Lung (tissue), 17 donors: ENCODE measurements at places on chromosomes 12 and 14. TPM values are rescaled to one million over a fixed set of nuclear protein-coding genes. Genes with fewer than 3 reads are reported as not detected.
A peak's percentile ranks its signal among the peaks of the same experiment; 100 is the strongest.

GRCh38 chr14:53126731-53127130 is 26.4 kb downstream of the DDHD1 start:
- DNase-seq: no peak

DNA sequence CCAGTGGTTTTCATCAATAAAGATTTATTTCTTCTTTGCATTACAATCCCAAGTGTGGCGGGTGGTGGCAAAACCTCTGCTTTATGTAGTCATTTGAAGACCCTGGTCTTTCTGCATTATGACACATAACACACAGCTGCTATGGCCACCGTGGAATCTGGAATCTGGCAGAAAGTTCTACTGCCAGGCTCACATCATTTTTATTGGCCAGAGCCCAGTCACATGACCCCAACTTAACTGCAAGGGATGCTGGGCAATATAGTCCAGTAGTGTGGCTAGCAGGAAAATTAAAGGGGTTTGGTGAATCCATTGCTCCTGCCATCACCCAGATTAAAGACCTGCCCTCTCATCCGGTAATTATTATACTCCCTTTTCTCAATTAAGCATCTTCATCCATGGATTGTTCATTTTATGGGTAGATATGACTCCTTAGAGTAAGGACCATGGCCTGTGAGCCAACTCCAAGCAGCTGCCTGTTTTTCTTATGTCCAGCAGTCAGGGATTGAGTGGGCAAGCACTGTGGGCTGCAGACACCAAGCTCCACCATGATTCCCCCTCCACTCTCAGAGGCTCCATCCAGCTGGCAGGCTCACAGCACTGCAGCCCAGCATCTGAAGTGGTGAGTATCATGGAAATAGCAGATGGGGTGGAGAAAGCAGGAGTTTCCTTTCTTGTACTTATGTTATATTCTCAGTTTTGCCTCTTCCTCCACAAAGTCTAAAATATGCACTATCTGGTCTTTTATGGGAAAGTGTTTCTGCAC is 1030.7 kb downstream of the AACS start:
- DNase-seq: no peak

DNA sequence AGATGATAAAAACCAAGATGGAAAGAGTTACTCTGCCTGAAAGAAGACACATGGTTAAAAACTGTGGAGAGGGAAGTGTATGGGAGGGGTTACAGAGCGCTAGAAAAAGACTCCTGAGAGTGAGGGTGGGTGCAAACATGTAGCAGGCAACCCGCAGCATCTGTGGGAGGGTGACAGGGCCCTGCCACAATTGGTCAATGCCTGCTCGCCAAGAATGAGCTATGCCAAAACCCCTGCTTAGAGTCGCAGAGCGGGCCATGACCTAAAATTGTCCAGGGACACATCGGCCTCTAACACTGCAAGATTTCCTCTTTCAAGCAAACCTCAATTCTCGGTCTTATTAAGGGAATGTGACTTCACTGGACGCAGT is 700 bp downstream of the PRKAG1 start:
- peak; percentile 55 for DNase-seq

GRCh38 chr14:49193332-49194065 is 392.7 kb downstream of the RPS29 start:
- DNase-seq: no peak

RPL10L gene
- not detected for total RNA-seq
